ENCODE measurements at places on chromosomes 2 and 18.
A peak's percentile ranks its signal among the peaks of the same experiment; 100 is the strongest.

- DNase-seq, result no peak
Observed at GRCh38 chr2:137336067-137336466, 570.7 kb downstream of the THSD7B start.

DNA sequence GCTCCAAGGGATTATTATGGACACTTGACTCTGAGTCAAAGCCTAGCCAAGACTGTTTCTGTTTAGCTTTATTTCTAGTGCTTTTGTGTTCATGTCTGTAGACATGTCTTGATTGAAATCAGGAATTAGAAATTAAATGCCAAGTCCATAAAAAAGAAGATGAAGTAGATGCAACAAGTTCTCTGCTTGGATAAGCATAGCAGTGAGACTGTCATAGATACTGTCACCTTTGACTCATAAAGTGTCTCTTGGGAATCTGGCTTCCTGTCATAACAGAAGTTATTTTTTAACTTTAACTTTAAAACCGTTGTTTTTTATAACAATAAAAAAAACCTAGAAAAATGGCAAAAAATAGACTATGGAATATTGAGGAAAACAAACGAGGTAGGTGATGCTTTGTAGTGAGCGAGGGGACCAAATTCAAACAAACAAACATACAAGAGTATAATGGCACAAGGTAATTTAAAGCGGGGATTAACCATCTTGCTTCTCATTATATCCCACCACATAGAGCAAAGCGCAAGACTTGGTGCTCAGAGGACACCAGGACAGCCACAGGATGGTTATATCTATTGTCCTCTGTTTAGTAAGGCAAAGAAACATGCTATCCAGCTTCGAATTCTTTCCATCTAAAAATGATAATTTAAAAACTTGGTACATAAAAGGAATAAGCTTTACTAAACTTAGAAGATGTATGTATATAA, 64.6 kb downstream of the CD226 start:
- no peak for DNase-seq

- DNase-seq, result no peak
Observed at GRCh38 chr2:200863782-200864175, 679 bp downstream of the CLK1 start.

DNA sequence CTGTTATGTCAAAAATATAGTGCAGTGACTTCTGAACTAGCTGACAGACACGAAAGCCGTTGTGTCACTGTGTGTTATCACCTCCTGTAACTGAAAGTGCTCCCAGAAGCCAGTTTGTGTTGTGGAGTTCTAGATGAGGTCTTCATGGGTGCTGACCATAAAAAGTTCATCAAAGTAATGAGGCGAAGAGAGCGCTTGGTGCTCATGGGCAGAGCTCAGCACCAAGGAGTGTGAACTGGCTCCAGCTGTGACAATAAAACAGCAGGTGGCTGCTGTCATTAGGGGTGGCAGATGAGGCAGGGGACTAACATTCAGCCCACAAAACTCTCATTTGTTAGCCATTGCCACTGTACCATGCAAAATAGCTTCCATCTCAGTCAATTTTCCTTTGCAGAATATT, 151.1 kb downstream of the ZNF407 start:
- DNase-seq, result no peak

DNA sequence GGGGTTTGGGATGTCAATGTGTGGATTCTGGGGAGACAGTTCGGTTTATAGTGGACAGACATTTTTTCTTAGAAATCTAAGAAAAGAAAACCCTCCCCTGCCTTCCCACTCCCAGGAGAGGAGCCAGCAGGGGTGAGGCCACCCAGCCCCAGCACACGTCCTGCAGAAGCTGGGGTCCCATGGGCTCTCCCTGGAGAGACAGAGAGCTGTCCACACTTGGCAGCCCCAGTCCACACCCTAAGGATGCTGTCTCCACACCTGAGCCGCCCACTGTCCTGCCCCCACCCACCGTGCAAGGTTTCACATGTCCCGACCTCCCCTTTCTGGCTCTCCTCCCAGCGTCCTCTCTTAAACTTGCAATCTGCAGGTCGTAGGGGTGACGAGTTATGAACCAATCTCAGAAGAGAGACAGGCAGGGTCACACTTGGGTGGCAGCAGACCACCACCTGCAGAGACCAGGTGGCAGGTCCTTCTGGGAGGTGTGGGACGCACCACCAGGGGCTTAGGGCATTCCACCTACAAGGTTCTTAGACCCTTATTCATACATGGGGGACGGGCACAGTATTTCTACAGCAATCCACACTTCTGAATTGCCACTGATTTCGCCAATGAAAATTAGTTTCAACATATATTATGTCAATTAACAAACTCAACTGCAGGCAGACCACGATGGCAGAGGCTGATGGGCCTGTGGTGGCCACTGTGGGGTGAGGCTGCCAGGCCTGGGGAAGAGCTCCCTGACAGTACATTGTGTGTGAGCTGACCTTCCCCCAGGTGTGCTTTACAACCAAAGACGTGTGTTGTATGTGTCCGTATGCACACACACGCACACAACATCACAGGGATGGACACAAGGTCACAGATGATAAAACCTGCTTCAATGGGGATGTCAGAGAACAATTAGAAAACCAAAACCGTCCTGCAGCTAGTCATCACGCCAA, 158.5 kb downstream of the TPO start:
- no peak for DNase-seq

DNA sequence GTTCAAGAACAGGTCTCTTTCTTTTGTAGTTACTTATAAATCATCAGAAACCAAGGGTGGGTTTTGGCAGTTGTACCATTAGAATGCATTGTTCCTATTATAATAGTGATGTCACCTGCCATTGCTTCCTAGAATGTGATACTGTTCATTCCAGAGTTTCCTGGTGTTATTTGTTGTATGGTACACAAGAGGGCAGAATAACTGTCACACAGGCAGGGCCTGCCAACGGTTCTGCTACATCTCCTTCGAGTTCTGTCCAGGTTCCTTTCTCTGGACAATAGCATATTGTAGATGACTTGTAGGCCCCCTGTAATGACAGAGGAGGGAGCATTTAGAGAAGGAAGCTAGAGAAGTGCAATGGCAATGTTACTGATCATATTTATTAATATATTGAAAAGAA, 98.3 kb downstream of the KLHL14 start:
- no peak for DNase-seq

DNA sequence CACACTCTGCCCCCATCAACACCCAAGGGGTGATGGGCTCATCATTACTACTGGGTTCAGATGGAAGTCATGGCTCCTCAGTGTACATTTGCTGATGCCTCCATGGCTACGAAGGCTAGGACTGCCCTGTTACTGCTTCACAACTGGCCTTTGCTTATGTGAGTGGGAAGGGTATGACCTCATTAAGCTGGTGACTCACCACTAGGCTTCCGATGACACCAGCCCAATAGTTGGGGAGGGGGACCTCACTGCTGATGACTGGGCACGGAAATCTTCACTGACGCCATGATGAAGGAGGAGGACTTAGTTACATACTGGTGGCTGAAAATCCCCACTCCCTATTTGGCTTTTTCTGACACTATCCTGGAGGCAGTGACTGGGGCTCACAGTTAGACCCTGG, 263.2 kb downstream of the CMPK2 start:
- DNase-seq, result no peak

DNA sequence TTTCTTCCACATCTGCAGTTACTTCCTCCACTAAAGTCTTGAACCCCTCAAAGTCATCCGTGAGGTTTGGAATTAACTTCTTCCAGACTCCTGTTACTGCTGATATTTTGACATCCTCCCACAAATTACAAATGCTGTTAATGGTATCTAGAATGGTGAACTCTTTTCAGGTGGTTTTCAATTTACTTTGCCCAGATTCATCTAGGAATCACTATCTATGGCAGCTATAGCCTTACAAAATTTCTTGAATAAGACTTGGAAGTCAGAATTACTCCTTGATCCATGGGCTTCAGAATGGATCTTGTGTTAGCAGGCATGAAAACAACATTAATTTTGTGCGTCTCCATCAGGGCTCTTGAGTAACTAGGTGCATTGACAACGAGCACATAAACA, 19.9 kb downstream of the EPAS1 start:
- DNase-seq, result no peak

GRCh38 chr2:129803032-129803431, 176.4 kb upstream of the RAB6C start:
- peak; percentile 58 for DNase-seq

DNA sequence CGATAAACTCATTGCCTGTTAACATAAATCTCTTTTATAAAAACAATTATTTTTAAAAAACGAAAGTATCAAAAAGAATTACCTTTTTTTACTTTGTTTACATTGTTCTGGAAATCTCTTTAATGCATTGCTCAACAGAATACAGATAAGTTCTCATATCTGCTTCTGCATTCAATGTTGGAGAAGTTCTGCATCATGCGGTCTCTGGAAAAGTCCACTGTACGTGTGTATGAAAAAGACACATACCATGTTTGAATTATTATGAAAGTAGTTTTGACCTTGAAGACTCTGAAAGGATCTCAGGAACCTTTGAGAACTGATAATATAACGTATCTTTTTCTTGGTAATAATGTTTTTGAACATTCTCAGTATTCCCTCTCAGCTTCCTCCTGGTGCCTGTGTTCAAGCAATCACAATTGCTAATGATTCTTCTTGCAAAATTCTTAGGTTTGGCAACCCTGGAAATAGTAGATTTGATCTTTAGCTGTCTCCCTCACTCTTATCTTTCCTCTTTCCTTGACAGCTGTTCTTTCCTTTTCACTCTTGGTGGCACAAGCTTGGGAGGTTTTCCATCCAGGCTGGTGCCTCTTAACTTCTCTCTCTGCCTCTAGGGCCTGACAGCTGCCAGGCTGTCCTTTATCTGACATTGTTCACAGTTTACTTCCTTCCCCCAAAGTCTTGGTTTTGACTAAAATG, 12.4 kb upstream of the IL1R1 start:
- no peak for DNase-seq

DNA sequence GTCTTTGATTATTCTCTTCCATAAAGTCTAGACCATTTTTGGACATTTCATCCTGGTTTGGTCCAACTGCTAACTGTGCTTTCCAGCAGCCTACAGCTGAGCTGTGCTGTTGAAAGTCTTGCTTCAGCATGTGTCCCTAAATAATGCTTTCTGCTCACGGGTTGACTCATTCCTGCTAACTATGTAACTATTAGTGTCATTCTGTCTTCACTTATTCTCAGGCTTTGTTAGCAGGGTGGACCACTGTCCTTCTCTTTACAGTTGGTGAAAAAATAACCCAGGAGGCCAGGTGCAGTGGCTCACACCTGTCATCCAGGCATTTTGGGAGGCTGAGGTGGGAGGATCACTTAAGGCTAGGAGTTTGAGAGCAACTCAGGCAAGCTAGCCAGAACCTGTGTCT, 8.9 kb downstream of the ADAM23 start:
- DNase-seq, result no peak

DNA sequence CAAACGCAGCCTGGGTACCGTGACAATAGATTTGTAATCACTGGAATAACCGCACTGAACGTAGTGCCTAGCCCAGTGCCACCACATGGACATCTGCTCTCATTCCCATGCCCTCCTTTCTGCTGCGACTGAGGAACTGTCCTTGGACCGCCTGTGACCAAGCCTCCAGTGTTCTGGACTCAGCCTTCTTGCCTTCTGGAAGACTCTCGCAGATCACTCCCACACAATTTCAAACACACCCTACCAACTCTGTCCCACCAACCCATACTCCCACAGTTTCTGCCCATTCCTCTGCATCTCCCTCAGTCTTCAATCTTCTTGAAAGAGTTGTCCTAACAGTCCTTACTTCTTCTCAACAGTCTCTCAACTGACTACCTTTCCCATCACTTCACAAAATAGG, 2.1 kb downstream of the RNF149 start:
- DNase-seq, result no peak

DNA sequence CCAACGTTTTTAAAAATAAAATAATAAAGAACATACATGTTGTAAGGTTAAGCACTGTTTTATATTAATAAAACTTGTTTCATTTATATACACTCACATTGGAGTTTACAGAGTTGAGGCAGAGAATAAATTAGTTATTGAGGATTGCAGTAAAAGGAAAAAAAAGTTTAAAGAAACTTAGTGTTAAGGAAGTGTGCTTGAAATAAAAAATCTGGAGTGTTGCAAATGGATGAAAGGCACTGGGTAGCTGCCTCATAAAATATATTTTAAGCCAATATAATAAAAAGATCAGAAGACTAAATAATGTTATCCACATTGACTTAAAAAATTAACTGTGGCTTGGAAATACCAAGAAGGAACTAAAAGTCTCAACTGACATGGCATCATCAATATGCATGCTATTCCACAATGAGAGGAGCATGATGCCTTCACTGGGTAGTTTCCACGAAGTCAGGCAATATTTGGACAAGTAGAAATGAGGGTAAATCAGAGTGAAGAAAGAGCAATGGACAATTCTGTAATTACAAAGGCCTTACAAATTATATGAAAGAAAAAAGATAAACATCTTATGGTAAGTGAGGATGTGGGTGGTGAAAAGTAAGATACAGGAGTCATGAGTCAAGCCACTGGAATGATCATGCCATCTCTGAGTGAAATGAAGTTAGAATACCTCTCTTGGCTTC, 2.5 kb downstream of the GALNT3 start:
- no peak for DNase-seq

DNA sequence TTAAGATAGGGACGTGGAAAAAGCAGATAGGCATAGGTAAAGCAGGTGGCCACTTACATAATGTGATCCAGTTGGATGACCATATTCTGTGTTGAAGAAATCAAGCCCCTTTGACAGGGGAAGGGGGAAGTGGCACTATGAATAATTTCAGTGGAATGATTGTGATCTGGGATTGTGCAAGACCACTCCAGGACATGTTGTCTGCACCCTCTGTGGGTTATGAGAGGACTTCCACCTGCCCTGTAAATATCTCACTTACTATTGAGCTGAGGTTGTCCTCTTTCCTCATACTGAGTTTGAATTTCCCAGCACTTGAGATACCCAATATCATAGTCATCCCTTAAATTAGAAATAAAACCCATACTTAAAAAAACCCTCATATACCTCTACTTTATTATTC, 220.7 kb downstream of the IRS1 start:
- DNase-seq, result no peak

GRCh38 chr2:55934337-55934736, 10.8 kb upstream of the EFEMP1 start:
- DNase-seq, result no peak

DNA sequence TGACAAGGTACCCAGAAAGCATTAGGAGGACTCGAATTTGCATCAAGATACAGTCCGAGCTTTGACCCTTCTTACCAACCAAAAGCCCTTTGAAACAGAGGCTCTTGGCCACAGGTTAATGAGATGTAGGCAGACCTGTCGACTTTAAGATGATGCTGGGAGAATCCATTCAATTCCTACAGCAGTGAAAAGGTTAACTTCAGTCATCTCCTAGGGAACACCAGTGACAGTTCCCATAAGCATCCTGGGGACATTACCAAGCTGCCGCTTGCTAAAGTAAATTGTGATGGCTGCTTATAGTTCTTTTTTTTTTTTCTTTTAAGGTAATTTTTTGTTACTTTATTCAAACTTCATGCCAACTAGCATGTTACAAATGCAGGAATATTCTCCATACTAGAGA, 379.3 kb downstream of the SOX11 start:
- DNase-seq, result no peak

- DNase-seq, result no peak
Observed at GRCh38 chr2:70656421-70657010, 102.9 kb upstream of the TGFA start.

GRCh38 chr2:180983468-180984242, 3.2 kb downstream of the UBE2E3 start:
- DNase-seq, result no peak

GRCh38 chr2:165011199-165011598, 55.9 kb upstream of the SLC38A11 start:
- no peak for DNase-seq

Measured in NCI-H1930 (cell line).